ENCODE measurements at places on chromosomes 6 and 20. TPM values are rescaled to one million over a fixed set of nuclear protein-coding genes. Genes with fewer than 3 reads are reported as not detected.

DNA sequence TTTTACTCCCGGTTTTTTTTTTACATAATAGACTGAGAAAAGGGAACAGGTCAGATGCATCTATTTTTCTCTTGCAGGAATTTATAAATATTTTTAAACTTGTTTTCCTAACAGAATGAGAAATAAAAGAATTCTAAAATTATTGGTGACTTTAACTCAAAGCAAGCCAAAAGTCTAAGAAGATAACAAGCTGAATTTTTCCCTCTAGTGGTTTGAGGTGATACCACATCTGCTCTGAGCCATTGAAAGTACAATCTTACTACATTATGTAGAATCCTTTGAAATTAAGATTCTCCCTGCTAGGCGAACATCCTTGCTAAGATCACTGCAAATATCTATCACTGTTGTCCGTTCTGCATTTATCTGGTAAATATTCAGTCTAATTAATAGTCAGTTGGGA, 10.7 kb upstream of the STMND1 start:
- peaks cover 12% of the 10 kb centered on the region for H3K27me3 ChIP-seq
- no peak overlapping the region for H3K27ac ChIP-seq
- no peak overlapping the region for H3K4me3 ChIP-seq
- H3K36me3 ChIP-seq = no peaks in the 10 kb centered on the region

DNA sequence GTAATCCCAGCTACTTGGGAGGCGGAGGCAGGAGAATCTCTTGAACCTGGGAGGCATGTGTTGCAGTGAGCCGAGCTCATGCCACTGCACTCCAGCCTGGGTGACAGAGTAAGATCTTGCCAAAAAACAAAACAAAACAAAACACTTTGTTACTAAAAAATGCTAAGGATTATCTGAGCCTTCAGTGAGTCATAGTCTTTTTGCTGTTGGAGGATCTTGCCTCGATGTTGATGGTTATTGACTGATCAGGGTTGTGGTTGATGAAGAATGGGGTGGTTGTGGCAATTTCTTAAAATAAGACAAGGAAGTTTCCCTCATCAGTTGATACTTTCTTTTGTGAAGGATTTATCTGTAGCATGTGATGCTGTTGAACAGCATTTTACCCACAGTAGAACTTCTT, 196.8 kb upstream of the HDDC2 start:
- DNase-seq = no peak
- H3K27me3 ChIP-seq = no peaks in the 10 kb centered on the region
- no peaks in the 10 kb centered on the region for H3K36me3 ChIP-seq

DNA sequence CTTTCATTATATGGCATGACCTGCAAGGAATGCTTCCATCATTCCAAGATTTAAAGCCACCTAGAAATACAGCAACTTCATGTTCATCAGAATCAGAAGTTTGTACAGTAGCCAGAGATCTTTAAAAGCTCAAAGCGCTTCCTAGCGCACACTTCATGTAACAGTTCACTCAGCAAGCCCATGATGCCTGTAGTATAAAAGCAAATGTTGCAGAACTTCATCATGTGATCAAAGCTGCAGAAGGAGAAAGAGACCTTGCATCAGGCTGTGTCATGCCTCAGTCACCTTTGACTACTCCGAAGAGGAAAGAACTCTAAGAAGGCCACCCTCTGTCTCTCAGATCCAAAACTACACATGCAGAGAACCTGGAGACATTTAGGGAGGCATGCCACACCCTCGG, 78.5 kb downstream of the AGPAT4 start:
- DNase-seq = no peak
- no peaks in the 10 kb centered on the region for H3K27me3 ChIP-seq
- no peaks in the 10 kb centered on the region for H3K4me1 ChIP-seq
- no peak overlapping the region for H3K27ac ChIP-seq

- peaks cover 57% of the 10 kb centered on the region for H3K27me3 ChIP-seq
- H3K27ac ChIP-seq = no peak overlapping the region
- no peaks in the 10 kb centered on the region for H3K4me1 ChIP-seq
- no peaks in the 10 kb centered on the region for H3K36me3 ChIP-seq
- H3K4me3 ChIP-seq = no peak overlapping the region
Observed at GRCh38 chr20:2759603-2760296, 40.7 kb downstream of the CPXM1 start.

DNA sequence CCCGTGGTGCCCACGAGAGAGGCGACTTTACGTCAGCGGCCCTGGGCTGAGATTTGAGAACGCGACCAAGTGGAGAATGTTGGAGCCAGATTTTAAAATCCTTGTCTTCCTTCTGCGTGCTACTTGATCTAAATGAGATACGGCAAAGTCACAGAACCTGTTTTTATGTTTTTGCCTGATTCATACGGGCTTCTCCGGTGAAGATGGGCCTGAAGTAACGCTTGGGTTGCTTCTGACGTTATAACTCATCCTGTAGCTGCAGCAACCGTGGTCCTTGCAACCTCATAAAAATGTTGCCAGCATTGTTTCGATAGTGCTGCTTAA, 462 bp upstream of the SLC35B3 start:
- H3K4me1 ChIP-seq = peaks cover 16% of the 10 kb centered on the region
- H3K27ac ChIP-seq = peak overlapping the region; percentile 90
- no peaks in the 10 kb centered on the region for H3K27me3 ChIP-seq
- no peaks in the 10 kb centered on the region for H3K36me3 ChIP-seq

DNA sequence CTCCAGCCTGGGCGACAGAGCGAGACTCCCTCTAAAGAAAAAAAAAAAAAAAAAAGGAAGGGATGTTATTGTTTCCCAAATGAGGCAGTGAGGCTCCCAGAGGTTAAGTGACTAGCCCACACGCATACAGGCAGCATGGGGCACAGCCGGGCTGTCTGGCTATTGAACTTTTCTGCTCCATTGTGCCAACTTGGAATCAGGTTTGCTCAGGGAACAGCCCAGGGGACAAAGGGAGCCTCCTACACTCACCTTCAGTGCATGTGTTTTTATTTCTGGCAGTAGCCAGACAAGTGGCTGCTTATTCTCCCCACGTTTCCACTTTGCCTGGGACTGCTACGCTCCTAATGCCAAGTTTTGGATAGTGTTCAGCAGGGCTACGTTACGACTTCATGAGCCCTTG, 10.7 kb downstream of the ETV7 start:
- no peak overlapping the region for H3K27ac ChIP-seq
- H3K4me3 ChIP-seq = no peak overlapping the region
- DNase-seq = peak; percentile 19
- peaks cover 8% of the 10 kb centered on the region for H3K27me3 ChIP-seq

- H3K27ac ChIP-seq = no peak overlapping the region
- H3K4me3 ChIP-seq = no peak overlapping the region
- H3K27me3 ChIP-seq = no peaks in the 10 kb centered on the region
Observed at GRCh38 chr6:5112066-5112799, 27.1 kb downstream of the PPP1R3G start.

- peaks cover 40% of the 10 kb centered on the region for H3K36me3 ChIP-seq
- H3K27me3 ChIP-seq = no peaks in the 10 kb centered on the region
- no peak overlapping the region for H3K4me3 ChIP-seq
- peaks cover 18% of the 10 kb centered on the region for H3K4me1 ChIP-seq
- no peak for DNase-seq
- no peak overlapping the region for H3K27ac ChIP-seq
Observed at GRCh38 chr20:35347011-35347410, 54.8 kb upstream of the FAM83C start.

DNA sequence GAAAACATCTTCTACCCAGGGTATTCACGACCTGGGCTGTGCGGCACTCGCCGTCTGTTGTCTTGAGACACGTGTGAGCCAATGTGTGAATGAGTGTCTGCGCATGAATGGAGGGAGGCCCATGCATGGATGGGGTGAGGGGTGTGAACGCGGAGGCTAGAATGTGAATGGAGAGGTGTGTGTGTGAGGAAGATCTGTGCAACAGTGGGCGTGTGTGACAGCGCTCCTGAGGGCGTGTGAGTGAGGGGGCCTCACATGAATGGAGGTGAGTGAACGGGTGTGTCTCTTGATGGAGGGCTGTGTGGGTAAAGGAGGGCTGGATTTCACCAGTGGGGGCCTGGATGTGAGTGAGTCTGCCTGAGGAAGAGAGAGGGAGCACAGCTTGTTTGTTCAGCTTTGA, 146.0 kb downstream of the LRFN2 start:
- H3K4me3 ChIP-seq = no peak overlapping the region
- DNase-seq = no peak
- H3K27ac ChIP-seq = no peak overlapping the region
- H3K27me3 ChIP-seq = no peaks in the 10 kb centered on the region

The GOPC gene
- total RNA-seq = 41.8 TPM

The VSX1 gene
- not detected for total RNA-seq

Data from osteoblast (primary cell).